ENCODE measurements at places on chromosomes 12 and 14. TPM values are rescaled to one million over a fixed set of nuclear protein-coding genes. Genes with fewer than 3 reads are reported as not detected.

DNA sequence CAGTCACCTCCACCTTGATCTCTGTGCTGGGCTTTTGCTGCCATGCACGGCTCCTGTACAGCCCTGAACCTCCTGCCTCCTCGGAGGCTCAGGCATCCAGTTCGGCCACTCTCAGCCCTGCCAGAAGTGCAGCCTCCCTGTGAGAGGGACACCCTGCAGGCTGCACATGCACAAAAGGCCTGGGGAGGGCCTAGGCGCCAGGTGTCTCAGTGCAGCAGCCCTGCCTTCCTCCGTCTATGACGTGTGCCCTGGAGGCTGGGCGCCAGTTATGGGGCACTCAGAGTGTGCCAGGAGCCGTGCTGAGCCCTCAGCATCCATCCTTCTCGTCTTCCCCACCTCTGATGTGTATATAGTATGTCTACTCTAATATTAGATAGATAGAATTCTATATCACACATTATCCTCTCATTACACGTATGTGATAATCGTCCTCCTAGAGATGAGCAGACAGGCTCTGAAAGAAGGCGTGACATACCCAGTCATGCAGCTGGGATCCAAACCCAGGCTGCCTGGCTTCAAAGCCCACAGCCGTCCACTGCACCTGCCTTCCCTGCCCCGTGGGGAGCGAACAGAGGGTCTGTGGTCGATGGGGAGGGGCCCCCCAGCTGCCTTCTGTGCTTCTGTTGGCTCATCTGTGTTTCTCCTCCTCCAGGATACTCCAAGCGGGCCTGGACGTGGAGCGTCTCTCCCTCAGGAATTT lies 101.1 kb downstream of the B4GALNT3 start:
- no peak overlapping the region for H3K27ac ChIP-seq
- H3K4me3 ChIP-seq, result no peak overlapping the region
- no peak for DNase-seq
- H3K4me1 ChIP-seq, result peaks cover 39% of the 10 kb centered on the region

SYCP3 gene
- 0.94 TPM for total RNA-seq

DNA sequence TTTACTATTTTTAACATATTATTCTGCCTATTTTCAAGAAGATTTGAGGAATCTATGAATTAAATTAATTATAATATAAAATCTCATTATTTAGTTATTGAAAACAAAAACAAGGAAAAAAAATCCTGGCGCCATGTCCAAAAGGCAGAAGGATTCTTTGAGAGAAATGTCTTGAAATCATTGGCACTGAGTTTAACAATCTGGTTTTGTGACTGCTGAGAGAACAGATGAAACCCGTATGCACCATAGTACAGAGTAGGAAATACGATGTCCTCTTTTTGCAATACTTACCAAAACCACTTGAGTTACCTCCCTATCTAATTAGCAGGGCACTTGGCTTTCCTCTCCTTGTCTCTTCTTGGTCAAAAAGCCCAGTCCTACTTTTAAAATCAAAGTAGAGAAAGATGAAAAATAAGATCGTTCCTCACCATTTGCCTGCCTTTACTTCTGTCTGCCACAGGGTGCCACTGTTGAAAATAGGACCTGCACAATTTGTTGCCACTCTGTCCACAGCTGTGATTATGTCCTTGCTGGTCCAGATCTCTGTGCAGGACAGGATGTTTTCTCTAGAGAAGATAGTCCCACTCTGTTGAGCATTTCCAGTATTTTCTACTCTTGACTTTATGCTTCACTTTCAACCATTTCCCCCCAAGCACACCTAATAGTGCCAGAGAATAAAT lies 179.7 kb downstream of the PDZRN4 start:
- no peaks in the 10 kb centered on the region for H3K4me1 ChIP-seq
- H3K27me3 ChIP-seq, result no peaks in the 10 kb centered on the region
- H3K27ac ChIP-seq, result no peak overlapping the region
- no peak for DNase-seq
- H3K4me3 ChIP-seq, result no peak overlapping the region

- H3K4me1 ChIP-seq, result peaks cover 2% of the 10 kb centered on the region
- H3K4me3 ChIP-seq, result no peak overlapping the region
- no peak for DNase-seq
- H3K27ac ChIP-seq, result no peak overlapping the region
- H3K27me3 ChIP-seq, result peaks cover 3% of the 10 kb centered on the region
These were observed 47.9 kb downstream of the FGD6 start for GRCh38 chr12:95169368-95169767.

GRCh38 chr14:97380539-97380941 lies 583.4 kb downstream of the VRK1 start:
- no peak overlapping the region for H3K27ac ChIP-seq
- H3K36me3 ChIP-seq, result peaks cover 4% of the 10 kb centered on the region
- peaks cover 28% of the 10 kb centered on the region for H3K27me3 ChIP-seq
- DNase-seq, result no peak
- peaks cover 49% of the 10 kb centered on the region for H3K4me1 ChIP-seq
- no peak overlapping the region for H3K4me3 ChIP-seq

- DNase-seq, result no peak
- H3K4me3 ChIP-seq, result no peak overlapping the region
- peaks cover 6% of the 10 kb centered on the region for H3K4me1 ChIP-seq
- no peak overlapping the region for H3K27ac ChIP-seq
- peaks cover 51% of the 10 kb centered on the region for H3K27me3 ChIP-seq
These were observed 48.4 kb downstream of the NDUFA12 start for GRCh38 chr12:94954948-94955592.

NFATC4 gene
- total RNA-seq, result not detected

GRCh38 chr12:113247123-113248050 lies 26.1 kb downstream of the TPCN1 start:
- H3K36me3 ChIP-seq, result peaks cover 15% of the 10 kb centered on the region
- no peaks in the 10 kb centered on the region for H3K27me3 ChIP-seq
- H3K4me3 ChIP-seq, result no peak overlapping the region
- H3K27ac ChIP-seq, result no peak overlapping the region
- H3K4me1 ChIP-seq, result peaks cover 8% of the 10 kb centered on the region
- DNase-seq, result no peak

DNA sequence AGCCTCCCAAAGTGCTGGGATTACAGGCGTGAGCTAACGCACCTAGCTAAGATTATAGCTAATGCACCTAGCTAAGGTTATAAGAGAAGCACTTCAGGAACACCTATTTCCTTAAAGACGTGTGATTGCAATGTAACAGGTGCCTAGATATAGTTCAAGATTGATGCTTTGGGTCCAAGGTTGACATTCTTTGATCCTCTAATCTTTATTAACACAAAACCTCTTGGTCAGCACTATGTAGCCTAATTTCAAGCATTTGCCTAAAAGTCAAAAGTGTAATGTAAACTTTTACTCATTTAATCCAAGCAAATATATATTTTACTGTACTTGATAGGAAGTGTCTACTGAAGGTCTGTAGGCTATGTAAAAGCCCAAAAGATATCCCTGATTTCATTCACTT lies 36.5 kb downstream of the SCFD1 start:
- peaks cover 12% of the 10 kb centered on the region for H3K36me3 ChIP-seq
- no peak for DNase-seq
- H3K27me3 ChIP-seq, result no peaks in the 10 kb centered on the region
- H3K27ac ChIP-seq, result no peak overlapping the region
- no peaks in the 10 kb centered on the region for H3K4me1 ChIP-seq

USP5 gene
- total RNA-seq, result 84.8 TPM

XRCC3 gene
- 41.3 TPM for total RNA-seq

ATP2B1 gene
- 38.9 TPM for total RNA-seq

C12orf54 gene
- not detected for total RNA-seq

TDRD9 gene
- total RNA-seq, result 0.62 TPM

GRCh38 chr12:88549929-88550328 lies 30.3 kb downstream of the KITLG start:
- H3K27ac ChIP-seq, result no peak overlapping the region
- H3K36me3 ChIP-seq, result no peaks in the 10 kb centered on the region
- DNase-seq, result no peak

GRCh38 chr14:92451755-92452154 lies 61.8 kb upstream of the RIN3 start:
- no peak overlapping the region for H3K27ac ChIP-seq
- H3K4me1 ChIP-seq, result peaks cover 2% of the 10 kb centered on the region
- DNase-seq, result no peak
- H3K4me3 ChIP-seq, result no peak overlapping the region
- no peaks in the 10 kb centered on the region for H3K27me3 ChIP-seq

LIMA1 gene
- total RNA-seq, result 13.6 TPM

- DNase-seq, result no peak
- H3K36me3 ChIP-seq, result no peaks in the 10 kb centered on the region
- peaks cover 2% of the 10 kb centered on the region for H3K4me1 ChIP-seq
- H3K27me3 ChIP-seq, result peaks cover 40% of the 10 kb centered on the region
These were observed at the start of gene CMKLR1 for GRCh38 chr12:108338915-108339657. Gene CMKLR1 (minus strand): TSS chr12:108339311. CDS start chr12:108293591, 45,720 bp downstream.
